ENCODE measurements at places on chromosomes 4 and X.

- no peak for DNase-seq
Observed at GRCh38 chr4:141463678-141464077, 172.7 kb upstream of the IL15 start.

DNA sequence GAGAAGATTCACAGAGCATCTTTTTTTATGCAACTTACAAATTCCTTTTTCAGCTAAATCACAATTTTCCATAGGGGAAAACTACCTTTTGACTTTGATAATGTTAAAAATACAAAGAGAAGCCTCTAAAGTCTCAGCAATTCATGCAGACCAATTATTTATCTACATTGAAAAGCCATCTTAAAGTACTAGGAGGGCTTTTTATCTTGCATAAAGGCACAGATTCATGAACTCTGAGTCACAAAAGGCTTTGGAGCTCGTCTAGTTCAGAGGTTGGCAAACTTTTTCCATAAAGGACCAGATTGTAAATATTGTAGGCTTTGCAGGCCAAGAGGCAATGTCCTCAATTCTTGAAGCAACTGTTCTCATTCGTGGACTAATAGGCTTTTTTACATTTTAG is 210.4 kb upstream of the HDX start:
- no peak for DNase-seq

DNA sequence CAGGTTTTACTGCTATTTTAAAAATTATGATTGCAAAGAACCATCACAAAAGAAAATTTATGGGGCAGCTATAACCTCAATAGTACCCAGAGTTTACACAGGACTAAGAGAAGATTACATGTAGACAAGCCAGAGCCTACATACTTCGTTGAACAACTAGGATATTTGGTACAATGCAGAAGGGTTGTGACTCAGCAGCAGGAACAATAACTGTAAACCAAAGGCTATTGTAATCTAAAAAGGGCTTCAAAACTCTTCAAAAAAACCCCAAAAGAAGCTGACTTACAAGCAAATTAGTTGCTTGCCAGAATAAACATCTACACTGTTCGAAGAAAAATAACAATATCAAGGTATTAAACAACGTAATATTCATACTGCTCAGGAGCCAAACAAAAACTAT is 618.0 kb downstream of the STPG2 start:
- DNase-seq, result no peak

DNA sequence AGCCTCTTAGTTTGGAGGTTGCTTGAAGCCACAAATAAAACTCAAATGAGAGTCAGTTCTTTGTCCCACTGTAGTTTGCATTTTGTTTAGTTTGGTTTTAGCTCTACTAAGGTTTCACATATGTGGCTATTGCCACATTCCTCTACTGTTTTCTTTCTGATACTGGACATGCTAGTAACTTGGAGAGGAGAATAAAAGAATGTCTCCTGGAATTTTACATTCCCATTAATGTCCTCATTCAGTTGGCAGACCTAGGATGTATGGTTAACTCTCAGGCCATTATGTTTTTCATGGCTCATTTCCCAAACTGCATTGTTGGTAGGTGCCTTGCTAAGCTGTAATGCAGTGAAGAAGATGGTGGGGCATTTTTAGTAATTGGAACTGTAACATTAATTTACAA is 29.9 kb downstream of the UPRT start:
- DNase-seq, result no peak

DNA sequence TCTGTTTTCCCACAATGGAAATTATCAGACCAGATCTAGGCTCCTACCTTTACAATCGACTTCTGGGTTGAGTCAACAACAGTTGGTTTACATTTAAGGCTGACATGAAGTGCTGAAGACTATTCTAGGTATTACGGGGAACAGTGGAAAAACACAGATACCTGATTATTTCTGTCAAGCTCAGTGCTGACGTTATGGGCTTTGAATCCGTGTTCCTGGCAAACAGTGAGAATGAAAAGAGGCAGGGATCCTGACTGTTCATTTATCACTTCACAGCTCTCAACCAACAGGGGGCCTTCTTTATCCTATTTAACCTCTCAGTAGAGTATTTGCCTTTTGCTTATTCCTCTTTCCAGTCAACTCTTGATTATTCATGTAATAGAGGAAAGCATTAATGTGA is 43.1 kb downstream of the TMEM164 start:
- DNase-seq, result no peak

GRCh38 chr4:107519053-107519452 is 201.0 kb downstream of the PAPSS1 start:
- DNase-seq, result no peak

Data from activated CD4-positive, alpha-beta T cell treated with anti-CD3 and anti-CD28 coated beads for 24 hours (primary cell).